Right lung (tissue), 10 donors: ENCODE measurements at places on chromosomes 16 and 17.
A peak's percentile ranks its signal among the peaks of the same experiment; 100 is the strongest.

- DNase-seq = no peak
These were observed 37.2 kb upstream of the BCAR1 start for GRCh38 chr16:75288596-75289120.

GRCh38 chr17:6811510-6811909 is 20.0 kb downstream of the TEKT1 start:
- DNase-seq = no peak

DNA sequence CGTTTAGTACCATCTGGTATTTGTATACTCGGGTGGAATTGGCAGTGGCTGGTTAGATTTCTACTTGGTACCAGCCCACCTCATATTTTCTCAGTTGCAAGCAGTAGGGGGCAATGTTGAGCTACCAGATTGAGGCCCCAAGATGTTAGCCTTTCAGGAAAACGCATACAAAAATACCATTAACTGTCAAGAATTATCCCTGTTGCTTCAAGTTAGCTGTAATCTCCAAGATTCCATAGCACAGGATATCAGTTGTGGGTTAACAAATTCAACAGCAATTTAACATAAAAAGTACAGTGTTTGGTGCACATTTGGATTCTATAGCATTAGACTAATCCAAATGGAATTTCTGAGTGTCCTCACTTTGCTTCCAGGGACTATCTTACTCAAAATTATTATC is 188.2 kb downstream of the FTO start:
- DNase-seq = peak; percentile 64

- DNase-seq = no peak
These were observed 43.6 kb downstream of the HOXB1 start for GRCh38 chr17:48487221-48487620.

GRCh38 chr16:81003064-81003463 is 3.6 kb downstream of the CMC2 start:
- no peak for DNase-seq

- no peak for DNase-seq
These were observed 34.8 kb upstream of the NDRG4 start for GRCh38 chr16:58464916-58465731.

DNA sequence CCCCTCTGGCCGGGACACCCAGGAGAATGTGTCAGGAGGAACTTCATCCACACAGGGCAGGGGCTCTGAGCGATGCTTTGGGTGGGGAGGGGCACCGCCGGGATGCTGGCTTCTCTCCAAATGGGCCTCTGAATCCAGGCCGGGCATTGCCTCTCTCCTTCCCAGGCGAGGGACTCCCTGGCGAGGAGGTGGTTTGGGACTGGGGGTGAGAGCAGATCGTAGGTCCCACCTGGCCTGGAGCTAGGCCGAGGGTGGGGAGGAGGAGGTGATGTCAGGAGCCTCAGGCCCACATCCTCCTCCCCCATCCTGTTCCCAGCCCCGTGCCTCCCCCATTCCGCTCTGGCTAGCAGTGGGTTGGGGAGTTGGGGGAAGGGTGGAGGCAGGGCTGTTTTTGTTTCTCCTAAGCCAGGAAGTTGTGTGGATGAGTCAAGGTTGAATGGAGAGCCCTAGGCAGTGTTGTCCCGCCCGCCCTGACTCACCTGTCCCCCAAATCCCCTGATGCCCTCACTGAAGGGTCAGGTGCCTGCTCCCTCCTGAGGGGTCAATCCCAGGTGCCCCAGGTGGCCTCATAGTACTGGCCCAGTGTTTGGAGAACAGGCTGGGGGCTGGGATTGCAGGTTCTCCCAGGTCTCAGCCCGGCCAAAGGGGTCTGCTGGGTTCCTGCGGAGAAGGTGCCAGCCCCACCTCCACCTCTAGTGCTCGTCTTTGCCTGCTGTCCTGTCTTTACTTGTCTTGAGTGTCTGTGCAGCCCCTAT is 2.8 kb downstream of the GRB7 start:
- no peak for DNase-seq
